ENCODE measurements at places on chromosomes 12 and 14.

GRCh38 chr12:63276537-63277365, 125.8 kb upstream of the AVPR1A start:
- peak; percentile 56 for DNase-seq

DNA sequence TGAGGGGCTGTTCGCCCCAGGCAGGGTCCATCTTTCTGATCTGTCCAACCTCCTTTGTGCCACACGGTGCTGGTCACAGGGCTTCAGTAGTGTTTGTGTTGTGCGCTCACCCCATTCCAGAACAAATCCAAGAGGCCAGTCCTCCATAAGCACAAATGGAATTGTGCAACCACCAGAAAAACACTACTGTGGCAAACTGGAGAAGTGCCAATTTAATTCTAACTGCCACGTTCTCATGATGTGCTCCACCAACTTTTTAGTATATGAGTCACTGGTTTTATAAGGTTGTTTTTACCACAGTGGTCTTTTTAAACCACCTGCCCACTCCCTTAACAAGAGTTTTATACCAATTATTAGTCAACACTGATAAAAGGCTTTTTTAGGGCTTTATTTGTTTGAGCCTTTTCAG, 380.2 kb downstream of the NAV3 start:
- DNase-seq: no peak

DNA sequence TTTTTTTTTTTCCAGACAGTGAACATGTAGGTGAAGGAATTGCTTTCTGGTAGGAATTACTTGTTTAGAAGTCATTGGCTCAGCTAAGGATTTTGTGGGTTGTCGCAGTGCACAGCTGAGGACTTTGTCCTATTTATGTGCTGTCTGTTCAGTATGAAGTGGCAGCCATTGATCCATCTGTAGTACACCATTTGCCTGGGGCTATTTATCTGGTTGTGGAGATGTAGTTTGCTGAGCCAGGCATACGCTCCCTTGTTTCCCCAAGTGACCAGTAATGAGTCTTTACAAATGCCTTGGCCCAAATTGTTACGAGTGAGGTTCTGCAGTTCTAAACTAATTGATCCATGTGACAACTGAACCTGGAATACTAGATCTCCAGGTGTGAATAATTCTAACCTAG, 140.1 kb downstream of the NRXN3 start:
- no peak for DNase-seq

GRCh38 chr12:106247674-106248311, at the start of gene CKAP4:
TSS of gene CKAP4 (minus strand) at chr12:106248020. CDS start at chr12:106247851, 169 bp downstream.
- DNase-seq: peak; percentile 78

- no peak for DNase-seq
These were observed 6.5 kb downstream of the MEG3 start for GRCh38 chr14:100832311-100832960.

GRCh38 chr14:75980856-75981255, 939 bp downstream of the TGFB3 start:
- no peak for DNase-seq
